ENCODE measurements at places on chromosomes 7 and 10.

- no peak for DNase-seq
Observed at GRCh38 chr10:102712089-102712488, 2.1 kb downstream of the ARL3 start.

GRCh38 chr7:55552320-55553023 is 19.8 kb downstream of the VOPP1 start:
- peak; percentile 35 for DNase-seq

GRCh38 chr7:138945154-138945553 is 36.0 kb downstream of the KIAA1549 start:
- DNase-seq = no peak

- no peak for DNase-seq
Observed at GRCh38 chr10:129642427-129642826, 175.4 kb downstream of the MGMT start.

GRCh38 chr10:113971349-113971973 is 72.2 kb upstream of the ADRB1 start:
- no peak for DNase-seq

DNA sequence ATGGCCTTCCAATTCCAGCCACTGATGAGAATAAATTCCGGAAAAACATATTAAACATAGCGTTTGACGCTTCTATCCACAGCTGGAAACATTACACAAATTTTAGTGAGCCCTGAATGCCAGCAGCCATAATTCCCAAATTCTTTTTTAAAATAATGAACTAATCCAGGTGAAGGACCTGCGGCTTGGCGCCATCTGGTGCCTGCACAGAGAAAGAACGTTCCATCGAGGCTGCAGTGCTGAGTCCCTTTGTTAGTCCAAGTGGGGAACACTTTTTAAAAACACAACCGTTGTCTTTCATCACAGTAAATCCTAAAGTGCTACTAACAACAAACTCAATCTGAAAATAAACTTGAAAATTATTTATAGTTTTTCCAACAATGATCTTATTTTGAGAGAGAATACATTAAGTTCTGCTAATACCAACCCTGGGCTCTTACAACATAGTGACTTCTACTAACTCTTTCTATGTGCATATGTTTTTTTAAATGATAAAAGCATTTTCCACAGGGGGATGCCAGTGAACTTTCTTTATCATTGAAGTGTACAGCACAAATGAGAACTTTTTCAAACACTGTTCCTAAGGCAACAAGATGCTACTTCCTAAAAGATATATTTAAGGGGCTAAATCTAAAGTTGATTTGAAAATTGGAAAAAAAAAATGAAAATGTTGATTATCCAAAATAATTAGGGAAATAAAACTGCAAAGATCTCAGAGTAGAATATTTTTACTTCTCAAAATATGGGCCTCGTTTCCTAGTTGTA is 166.9 kb upstream of the RNF32 start:
- DNase-seq = peak; percentile 15

GRCh38 chr7:104550362-104550761 is 222.0 kb downstream of the LHFPL3 start:
- no peak for DNase-seq

DNA sequence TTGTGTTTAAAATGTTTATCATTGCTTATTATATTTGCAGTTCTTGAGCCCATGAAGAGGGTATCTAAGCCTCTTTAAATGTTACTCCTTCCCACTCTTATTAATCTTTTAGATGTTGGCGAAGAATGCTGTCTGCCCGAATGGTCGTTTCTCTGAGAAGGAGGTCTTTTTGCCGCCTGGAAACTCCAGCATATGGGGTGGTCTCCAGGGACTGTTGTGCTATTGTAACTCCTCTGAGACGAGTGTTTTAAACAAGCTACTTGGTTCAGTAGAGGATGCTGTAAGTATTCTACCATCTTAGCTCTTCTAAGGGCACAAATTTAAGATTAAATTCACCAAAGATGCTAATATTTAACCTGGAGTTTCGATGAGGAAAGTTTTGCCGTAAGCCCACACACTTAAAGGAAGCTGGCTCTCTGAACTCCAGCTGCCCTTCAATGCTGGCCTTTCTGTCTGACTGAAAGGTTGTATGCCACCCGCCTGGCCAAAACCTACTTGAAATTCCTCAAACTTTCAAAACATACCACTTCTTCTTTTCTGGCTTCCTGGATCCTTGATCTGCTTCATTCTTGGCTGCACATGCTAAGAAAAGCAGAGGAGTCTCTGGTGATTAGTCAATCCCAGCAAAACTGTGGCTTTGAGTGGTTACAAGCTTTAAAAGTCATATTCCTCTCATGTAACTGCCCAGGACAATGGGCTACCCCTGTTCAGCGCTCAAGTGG is 74.7 kb downstream of the ABCA13 start:
- DNase-seq = no peak

GRCh38 chr7:146720195-146720594 is 603.6 kb downstream of the CNTNAP2 start:
- DNase-seq = no peak

GRCh38 chr10:33919244-33919643 is 584.8 kb upstream of the NRP1 start:
- DNase-seq = no peak

DNA sequence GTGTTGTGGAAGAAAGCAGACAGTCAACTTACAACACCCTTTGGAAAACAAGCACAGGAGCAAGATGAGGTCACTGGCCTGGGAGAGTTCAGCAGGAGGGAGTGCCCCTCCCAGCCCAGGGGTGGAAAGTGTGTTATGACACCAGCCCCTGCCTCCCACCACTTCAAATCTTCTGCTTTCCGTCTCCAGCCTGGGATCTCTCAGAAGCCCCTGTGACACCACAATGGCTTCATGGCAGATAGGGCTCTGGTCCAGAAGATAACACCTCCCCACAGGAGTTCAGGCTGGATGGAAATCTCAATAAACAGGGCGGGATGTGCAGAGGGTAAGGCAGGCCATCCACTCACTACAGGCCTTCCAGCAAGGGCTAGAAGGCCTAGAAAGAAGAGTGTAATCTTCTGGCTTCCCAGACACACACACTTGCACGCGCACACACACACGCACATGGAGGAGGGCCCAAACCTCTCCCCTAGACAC is 48.7 kb upstream of the ZMIZ1 start:
- no peak for DNase-seq

DNA sequence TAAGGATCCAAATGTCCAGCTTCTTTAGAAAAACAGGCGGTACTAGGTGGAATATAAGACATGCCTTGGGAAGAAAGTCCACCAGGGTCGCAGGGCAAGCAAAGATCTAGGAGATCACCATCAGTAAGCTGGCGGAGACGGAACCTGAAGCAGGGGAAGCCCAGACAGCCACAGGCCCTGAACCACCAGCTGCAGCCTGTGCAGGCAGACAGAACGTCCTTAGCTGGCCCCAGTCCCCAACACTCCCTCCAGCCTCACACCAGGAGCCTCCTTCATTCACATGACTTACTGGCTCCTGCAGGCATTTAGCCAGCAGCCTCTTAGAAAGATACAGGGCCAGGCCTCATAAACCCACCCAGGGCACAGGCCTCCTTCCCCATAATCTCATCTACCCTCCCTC is 17.4 kb downstream of the RGS10 start:
- DNase-seq = no peak

DNA sequence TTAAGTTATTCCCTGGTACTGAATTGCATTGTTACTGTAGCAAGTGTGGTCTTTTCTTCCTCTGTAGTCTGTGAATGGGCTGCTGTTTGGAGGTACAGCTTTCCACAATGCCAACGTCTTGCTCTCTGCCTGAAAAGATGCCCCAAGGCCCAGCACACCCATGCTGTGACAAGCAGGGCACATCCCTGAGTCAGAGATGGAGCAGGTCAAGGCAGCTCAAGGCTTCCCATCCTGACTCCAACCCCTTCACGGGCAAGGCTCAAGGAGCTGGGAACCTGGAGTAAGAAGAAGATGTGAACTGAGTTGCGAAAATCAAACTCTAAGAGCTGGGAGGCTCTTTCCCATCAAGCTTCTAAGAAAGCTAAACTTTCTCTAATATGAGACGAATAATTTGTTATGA is 27.2 kb downstream of the SVIL start:
- DNase-seq = no peak

GRCh38 chr7:16271355-16271915 is 149.9 kb downstream of the CRPPA start:
- no peak for DNase-seq

DNA sequence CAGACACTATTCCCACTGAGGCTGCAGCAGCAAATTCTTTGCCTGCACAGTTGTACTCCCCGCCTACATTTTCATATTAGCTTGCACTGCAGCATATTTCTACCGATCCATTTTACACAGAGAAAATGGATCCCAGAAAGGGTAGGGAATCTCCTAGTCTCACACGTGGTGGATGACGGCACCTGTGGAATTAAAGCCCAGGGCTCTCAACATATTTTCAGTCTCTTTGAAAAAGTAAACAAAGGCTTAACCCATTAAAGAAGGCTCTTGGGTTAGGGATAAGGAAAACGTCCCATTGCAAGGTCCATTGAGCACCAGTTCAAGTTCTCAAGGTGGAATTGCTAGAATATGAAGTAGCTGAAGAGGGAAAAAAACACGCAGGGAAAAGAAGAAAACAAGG is 49.4 kb upstream of the FOXI2 start:
- DNase-seq = no peak

- DNase-seq = no peak
Observed at GRCh38 chr10:111018021-111018420, 58.8 kb upstream of the ADRA2A start.

DNA sequence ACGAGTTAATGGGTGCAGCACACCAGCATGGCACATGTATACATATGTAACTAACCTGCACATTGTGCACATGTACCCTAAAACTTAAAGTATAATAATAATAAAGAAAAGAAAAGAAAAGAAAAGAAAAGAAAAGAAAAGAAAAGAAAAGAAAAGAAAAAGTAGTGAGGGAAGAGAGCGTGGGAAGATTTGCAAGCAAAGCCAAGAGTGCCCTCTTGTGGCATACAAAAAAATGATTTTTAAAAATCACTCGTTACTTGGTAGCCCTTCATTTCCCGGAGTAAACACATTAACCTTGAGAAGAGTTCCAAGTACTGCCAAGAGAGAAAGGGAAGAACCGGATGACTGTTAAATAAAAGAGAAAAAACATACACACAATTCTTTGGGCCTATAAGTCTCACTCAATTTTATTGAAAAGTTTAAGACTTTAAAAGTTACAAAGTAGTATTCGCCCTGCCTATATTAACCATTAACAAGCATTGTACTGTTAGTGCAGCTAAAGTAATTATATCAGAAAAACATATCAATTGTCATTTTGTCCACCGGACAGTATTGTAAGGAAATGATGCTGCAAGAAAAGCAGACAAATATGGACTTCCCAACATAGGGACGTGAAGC is 6.2 kb upstream of the CH25H start:
- no peak for DNase-seq

GRCh38 chr10:128711806-128712205 is 585.6 kb upstream of the MKI67 start:
- no peak for DNase-seq

GRCh38 chr7:149207324-149208035 is 12.1 kb downstream of the ZNF282 start:
- DNase-seq = no peak

GRCh38 chr7:92641921-92642511 is 51.8 kb upstream of the FAM133B start:
- DNase-seq = no peak

DNA sequence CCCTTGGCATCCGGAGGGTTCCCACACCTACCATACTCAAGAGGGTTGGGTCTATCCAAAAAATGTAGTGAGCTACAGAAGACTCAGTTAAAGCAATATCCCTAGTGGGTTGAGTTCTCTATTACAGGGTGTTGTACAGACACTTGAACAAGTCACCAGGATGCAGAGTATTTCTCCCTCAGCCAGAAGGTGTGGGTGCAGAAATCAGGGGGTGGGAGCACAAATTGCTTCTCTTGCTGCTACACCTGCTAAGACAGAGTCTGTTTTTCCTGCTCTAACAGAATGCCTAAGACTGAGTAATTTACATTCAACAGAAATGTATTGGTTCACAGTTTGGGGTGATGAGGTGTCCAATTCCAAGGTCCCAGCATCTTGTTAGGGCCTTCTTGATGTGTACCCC is 433.4 kb downstream of the TCERG1L start:
- DNase-seq = no peak

- DNase-seq = no peak
Observed at GRCh38 chr7:55110993-55111361, 92.2 kb downstream of the EGFR start.

GRCh38 chr10:24343686-24344085 is 134.7 kb downstream of the KIAA1217 start:
- DNase-seq = no peak

DNA sequence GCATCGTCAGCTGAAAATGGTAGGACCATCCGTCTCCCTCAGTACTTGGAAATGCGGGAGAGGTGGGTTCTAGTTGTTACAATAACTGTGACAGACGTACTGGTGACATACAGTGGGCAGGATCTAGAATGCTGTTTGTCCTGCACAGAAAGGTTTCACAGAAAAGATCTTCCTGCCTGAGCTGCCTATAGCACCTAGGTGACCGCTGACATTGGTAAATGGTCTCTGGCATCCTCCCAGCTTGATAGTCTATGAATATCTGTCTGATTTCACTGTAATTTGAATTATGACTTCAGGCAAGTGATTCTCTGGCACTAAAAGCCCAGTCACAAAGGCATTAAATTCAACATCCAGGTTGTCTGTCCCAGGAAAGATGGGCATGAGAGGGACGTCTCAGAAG is 38.2 kb upstream of the CCDC3 start:
- DNase-seq = no peak

DNA sequence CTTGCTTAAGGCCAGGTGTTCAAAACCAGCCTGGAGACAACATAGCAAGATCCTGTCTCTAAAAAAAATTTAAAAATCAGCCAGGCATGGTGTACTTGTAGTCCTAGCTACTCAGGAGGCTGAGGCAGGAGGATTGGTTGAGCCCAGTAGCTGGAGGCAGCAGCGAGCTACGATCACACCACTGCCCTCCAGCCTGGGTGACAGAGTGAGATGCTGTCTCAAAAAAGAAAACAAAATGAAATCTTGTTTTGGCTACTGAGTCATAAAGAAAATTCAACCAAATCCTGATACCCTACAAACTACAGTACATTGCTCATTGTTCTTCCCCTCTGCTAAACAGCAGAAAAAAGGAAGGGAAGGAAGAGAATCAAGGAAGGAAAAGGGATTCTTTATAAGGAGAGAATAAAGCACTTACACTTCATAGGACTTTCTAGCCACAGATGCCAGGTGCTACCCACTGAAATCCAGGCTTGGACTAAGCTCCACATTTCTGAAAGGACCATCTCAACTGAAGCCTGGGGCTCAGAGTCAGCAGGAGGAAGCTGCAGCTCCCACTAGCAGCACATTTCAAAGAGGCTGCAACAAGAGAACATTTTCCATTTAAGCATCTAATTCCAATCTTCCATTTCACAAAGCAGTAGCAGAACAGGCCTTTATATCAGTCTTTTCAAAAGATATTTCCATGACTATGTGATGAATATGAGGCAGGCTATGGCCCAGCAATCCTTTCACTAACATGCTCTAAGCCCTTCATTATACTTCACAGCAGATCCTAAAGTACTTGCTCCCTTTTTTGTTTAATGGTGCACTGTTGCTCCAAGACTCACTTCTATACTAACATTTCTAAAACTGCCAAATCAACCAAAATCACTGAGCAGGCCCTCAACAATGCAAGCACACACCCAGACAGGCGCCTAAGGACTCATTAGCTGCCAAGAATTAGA is 13.5 kb downstream of the TNPO3 start:
- DNase-seq = no peak

- peak; percentile 84 for DNase-seq
Observed at GRCh38 chr10:77685432-77685831, 47.8 kb upstream of the KCNMA1 start.

GRCh38 chr10:111338805-111339204 is 262.0 kb downstream of the ADRA2A start:
- DNase-seq = no peak

Data from NCI-H2081 treated with DMSO at 0.1 percent for 48 hours (cell line).